ENCODE measurements at places on chromosomes 4 and X.

- no peak for DNase-seq
Observed at GRCh38 chr4:88158038-88158488, 376 bp downstream of the ABCG2 start.

- DNase-seq: no peak
Observed at GRCh38 chr4:84804136-84804535, 162.4 kb downstream of the WDFY3 start.

DNA sequence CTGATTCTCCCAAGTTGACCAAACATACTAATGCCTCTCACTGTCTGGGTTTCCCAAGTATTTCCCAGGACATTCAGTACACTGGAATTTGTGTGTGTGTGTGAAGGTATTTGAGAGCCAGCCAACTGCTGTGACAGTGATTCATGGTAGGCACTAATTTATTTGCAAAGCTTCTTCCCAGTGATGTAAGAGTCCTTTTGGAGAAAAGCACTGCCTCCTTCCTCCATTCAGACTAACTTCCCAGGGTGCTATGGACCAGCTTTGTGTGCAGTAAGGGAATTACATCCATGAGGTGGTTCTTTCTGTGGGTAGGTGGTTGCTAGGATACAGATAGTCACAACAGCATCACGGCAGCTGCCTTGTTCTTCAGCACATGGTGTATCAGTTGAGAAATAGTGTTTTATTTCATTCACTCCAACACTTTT is 8.7 kb downstream of the EGF start:
- DNase-seq: no peak

DNA sequence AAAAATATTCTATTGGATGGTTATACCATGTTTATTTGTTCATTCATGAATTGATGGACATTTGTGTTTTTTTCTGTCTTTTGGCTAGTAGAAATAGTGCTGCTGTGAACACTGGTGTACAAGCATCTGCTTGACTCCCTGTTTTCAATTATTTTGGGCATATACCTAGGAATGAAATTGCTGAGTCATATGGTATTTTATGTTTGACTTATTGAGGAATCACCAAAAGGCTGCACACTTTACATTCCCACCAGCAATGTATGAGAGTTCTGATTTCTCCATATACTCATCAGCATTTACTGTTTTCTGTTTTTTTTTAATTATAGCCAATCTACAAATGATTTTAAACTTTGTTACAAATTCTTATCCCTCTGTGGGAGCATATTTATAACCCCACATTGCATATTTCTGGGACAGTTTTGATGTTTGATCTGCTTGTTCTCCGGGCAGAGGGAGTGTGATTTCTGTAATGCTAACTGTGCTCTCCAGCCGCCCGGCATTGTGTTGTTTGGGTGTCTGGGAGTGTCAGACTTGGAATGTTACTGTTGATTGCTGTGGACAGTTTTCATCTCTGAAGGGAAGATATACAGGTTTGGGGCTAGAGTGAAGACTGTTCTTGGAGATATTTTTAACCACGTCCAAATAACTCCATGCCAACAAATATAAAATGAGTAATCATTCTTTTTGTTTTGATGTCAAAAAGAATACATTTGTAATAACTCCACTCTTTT is 60.5 kb upstream of the PGRMC2 start:
- DNase-seq: no peak

DNA sequence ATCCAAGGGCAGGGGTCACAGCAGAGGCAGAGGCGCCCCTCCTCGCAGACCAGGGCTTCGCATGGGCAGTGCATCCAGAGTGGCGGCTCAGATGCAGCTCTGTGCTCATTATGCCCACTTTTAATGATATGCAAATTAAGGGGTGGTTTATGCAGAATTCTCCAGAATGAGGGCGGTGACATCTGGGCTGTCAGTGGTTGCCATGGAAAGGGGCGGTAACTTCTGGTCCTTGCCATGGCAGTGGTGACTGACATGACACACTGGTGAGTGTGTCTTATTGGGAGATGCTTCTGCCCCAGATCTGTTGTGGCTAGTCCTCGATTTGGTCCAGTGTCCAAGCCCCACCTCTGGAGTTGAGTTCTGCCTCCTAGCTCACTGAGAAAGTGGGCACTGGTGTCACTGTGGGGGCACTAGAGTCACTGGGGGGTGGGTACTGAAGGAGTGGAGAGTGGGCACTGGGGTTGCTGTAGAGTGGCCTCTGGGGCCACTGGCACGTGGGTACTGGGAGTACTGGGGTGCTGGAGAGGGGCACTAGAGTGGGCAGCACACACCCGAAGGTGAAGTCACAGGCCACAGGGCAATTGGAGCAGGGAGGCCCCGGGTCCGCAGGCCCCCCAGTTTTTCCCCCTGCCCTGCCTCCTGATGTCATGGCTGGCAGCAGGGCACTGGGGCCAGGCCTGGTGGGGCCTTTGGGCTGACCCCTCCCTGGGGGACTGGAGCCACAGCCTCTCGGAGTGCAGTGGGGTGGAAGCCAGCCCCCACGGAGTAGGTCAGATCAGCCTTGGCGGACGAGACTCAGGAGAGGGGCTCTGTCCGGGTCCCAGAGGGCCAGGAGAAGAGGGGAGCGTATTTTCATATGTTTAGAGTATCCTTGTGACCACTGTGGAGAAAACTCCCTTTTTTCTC is 98.6 kb upstream of the NKX1-1 start:
- DNase-seq: no peak

DNA sequence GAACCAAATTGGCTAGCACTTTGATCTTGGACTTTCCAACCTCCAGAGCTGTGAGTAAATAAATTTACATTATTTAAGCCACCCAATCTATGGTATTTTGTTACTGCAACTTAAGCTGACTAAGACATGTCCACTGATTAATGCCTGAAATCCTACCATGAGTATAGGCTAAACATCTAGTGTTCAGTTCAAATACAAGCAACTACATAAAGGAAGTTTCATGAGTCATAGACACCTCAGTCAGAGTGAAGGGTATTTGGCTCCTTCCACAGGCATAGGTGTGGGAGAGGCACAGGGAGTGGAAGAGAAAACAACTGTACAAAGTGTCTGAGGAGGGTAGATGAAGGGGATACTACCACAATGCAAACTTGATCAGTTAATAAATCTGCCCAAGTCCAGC is 35.5 kb upstream of the PCDH19 start:
- no peak for DNase-seq

DNA sequence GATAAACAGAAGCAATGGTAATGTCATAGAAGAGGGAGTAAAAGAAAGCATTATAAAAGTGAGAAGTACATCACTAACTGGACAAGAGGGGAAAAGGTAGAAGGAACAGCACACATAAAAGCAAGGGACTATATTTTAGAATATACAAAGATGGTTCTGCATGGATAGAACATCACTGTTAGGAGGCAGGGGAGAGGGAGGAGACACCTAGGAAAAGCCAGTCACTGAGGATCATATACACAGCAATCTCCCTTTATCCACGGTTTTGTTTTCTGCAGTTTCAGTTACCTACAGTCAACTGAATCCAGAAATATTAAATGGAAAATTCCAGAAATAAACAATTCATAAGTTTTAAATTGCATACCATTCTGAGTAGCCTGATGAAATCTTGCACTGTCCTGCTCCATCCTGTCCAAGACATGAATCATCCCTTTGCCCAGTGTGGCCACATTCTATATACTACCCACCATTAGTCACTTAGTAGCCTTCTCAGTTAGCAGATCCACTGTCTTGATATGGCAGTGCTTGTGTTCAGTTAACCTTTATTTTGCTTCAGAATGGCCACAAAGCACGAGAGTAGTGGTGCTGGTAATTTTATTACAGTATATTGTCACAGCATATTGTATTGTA is 74.2 kb downstream of the PPA2 start:
- DNase-seq: no peak

DNA sequence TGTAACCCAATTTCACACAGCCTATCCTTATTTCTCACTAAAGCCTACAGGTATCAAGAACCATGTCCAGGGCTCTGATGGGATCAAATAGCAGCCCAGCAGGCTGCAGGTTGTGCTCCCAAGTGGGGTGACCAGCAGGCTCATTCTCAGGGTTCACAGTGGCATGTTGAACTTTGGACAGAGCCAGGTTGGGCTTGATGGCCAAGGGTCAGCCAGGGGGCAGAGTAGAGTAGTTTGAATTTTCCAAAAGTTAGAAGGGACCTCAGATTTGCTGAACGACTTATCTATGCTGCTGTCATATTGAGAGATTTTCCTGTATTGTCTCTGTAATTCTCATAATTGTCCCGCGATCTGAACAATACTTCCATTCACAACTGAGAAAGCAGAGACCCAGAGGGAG is 310.8 kb upstream of the BOD1L1 start:
- no peak for DNase-seq

DNA sequence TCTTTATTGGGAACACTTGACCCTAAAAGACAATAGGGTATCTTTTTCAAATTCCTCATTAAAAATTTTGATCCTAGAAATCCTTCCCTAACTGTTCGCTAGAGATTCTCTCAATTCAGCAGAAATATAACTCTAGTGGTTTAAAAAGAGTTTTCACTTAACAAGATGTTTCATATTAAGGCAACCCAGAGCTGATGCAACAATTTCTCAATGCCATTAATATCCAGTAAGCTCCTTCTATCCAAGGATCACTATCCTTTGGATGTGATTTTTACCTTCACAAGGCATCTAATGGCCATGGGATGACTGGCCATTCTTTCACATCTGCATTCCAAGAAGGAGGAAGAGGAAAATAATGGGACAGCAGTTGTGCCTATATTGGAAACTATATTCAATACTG is 183.4 kb downstream of the ANKRD50 start:
- DNase-seq: no peak

DNA sequence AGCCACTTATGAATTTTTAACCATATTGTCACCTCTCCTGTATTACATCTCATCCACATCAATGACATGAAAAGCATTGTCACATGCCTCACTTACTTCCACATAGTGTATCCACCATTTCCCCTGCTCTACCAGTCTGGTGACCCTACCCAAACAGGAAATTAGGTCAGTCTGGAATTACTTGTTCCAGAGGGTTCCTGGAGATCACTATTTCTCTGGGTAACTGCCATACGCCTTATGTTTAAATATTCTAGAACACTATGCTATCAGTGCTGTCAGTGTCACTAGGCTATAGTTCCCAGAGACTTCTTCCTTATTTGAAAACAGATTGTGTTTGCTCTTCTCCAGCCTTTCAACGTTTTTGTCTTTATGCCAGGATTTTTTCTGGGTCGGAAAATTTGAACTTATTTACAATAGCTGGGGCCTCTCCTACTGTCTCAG is 15.0 kb downstream of the SRPX2 start:
- DNase-seq: no peak

- DNase-seq: no peak
Observed at GRCh38 chr4:164571593-164572390, 182.1 kb upstream of the SMIM31 start.

DNA sequence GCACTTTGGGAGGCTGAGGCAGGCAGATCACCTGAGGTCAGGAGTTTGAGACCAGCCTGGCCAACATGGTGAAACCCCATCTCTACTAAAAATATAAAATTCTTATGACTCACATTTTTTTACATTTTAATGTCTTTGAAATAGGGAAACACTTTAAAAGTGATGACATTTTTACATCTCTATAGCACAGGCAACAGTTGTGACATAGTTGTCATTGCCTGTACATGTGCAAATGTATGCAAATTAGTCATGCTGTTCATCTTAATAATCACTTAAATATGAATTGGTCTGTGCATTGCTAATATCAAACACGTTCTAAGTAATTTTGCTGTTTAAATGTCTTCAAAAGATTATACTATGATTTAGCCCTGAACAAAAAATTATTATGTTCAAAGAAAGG is 41.7 kb downstream of the ZGRF1 start:
- DNase-seq: no peak

- no peak for DNase-seq
Observed at GRCh38 chr4:123014038-123014437, 91.6 kb upstream of the NUDT6 start.

GRCh38 chr4:143512978-143513313 is 556 bp upstream of the SMARCA5 start:
- DNase-seq: no peak

DNA sequence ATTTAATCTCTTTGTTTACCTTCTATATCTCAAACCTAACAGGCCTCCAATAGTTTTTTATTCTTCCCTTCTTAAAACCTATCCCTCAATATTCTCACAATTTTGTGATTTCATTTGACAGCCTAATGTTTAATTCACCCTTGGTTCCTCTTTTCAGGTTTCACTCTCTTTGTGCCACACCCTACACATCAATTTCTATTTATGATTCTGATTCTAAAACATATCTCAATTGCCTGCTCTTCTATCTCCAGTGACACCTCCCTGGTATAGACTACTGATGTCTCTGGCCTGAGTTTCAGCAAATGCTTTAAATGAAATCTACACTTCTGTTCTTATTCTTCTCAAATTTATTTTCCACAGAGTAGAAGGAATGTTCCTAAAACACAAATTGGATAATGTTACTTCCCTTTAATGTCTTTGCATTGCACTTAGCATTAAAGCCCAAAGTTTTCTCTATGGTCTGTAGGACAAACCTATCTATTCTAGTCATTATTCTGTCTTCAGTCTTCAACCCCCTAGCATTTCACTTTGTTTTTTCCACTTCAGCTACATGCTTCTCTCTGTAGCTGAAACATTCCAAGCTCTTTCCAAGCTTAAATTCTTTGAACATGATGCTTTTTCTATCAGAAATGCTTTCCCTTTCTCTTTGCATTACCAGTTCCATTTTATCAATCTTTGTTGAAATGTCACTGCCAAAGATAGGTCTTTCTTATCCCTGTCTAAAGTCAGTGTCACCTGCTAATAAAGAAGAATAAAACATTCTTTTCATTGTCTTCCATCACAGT is 622.0 kb downstream of the CENPC start:
- DNase-seq: no peak

DNA sequence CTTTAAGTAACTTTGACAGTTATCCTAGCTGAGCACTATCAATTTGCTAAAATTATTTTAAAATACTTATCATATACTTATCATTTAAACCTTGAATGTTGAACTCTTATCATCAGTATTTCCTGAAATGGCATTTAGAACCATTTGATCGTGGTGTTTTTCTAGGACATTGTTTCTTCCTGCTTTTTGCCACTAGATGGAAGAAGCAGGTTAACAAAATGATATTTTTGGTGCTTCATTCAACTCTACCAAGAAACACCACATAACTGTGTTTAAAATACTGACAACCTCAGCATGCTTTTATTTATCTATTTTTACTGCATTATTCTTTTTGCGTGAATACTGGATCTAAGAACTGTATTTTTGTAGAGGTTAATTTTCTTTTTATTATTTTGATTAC is 44.6 kb downstream of the C4orf33 start:
- no peak for DNase-seq

DNA sequence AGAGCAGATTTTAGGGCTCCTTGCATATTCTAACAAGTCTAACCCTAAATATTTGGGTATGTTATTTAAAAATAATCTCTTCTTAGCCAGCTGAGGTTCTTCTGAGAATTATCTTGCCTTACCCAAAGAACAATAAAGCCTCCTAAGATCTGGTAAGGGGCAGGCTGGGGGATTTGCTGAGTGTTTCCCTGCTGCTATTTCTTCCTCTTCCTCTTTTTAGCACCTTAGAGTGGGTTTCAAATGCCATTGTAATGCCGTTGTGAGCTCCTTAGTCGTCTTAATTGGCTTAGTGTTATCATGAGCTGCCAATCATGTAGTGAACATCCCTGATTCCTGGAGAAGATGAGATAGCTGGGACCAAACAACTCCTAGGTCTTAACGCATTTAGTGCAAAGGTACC is 15.4 kb downstream of the STOX2 start:
- DNase-seq: no peak
